ENCODE measurements at places on chromosomes 16 and 17.

GRCh38 chr17:59494757-59495368 lies 70.5 kb upstream of the DHX40 start:
- H3K27ac ChIP-seq = no peak overlapping the region
- peaks cover 14% of the 10 kb centered on the region for H3K4me1 ChIP-seq
- no peak for DNase-seq
- no peaks in the 10 kb centered on the region for H3K36me3 ChIP-seq
- H3K4me3 ChIP-seq = no peak overlapping the region
- H3K27me3 ChIP-seq = no peaks in the 10 kb centered on the region

- no peaks in the 10 kb centered on the region for H3K4me1 ChIP-seq
- H3K4me3 ChIP-seq = no peak overlapping the region
- DNase-seq = no peak
- H3K36me3 ChIP-seq = no peaks in the 10 kb centered on the region
- no peak overlapping the region for H3K27ac ChIP-seq
- H3K27me3 ChIP-seq = peaks cover 48% of the 10 kb centered on the region
These were observed 259.2 kb downstream of the CBLN1 start for GRCh38 chr16:49022351-49022963.

DNA sequence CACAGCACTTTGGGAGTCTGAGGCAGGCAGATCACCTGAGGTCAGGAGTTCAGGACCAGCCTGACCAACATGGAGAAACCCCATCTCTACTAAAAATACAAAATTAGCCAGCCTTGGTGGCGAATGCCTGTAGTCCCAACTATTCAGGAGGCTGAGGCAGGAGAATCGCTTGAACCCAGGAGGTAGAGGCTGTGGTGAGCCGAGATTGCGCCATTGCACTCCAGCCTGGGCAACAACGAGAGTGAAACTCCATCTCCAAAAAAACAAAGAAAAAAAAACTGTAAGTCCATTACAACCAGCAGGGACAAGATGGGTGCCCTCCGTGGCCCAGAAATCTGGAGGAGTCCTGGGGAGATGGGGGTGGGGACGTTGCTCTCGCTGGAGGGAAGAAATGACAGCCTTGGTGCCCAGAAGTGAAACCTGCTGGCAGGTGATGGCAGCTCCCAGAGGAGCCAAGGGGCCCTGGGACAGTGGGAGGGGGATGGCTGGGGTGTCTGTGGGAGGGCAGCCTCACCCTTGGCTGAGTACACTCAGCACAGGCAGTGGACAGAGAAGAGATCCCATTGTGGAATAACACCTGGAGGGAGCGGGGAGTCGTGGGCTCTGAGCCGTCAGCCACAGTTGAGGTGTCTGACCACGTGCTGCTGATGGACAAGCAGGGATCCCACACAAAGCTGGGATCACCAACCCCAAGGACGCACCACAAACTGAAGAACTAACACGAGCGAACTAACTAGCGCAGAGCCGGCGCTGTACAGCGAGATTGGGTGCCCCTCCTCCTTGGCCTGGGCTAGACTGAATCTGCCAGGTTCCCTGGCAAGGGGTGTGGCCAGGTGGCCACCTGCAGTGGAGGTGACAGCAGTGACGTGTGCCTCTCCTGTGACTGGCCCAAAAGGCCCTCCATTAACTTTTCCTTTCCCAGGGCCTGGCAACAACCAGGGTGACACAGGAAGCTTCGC lies 46.9 kb upstream of the BAHCC1 start:
- peaks cover 17% of the 10 kb centered on the region for H3K27me3 ChIP-seq
- no peaks in the 10 kb centered on the region for H3K36me3 ChIP-seq
- DNase-seq = no peak
- H3K4me3 ChIP-seq = no peak overlapping the region
- H3K27ac ChIP-seq = no peak overlapping the region
- H3K4me1 ChIP-seq = peaks cover 40% of the 10 kb centered on the region

DNA sequence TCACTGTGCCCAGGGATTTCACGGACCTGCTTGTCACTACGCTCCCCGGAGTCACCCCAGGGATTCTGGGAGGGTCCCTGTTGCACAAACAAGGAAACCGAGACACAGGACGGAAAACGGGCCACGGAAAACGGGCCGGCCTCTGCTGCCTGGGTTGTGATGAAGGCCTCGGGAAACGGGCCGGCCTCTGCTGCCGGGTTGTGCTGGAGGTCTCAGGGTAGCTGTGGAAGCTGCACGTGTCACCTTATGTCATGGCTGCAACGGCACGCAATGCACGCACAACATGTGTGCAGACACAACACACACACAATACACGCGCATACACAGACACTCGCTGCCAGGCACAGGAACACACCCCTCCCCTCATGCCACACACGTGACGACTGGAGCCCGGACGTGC lies 27.0 kb upstream of the GNG13 start:
- H3K36me3 ChIP-seq = no peaks in the 10 kb centered on the region
- H3K27ac ChIP-seq = no peak overlapping the region
- DNase-seq = no peak
- peaks cover 83% of the 10 kb centered on the region for H3K27me3 ChIP-seq

GRCh38 chr17:74595037-74595750 lies 3.1 kb upstream of the CD300LD start:
- no peak for DNase-seq
- no peak overlapping the region for H3K27ac ChIP-seq
- H3K36me3 ChIP-seq = no peaks in the 10 kb centered on the region
- H3K4me3 ChIP-seq = no peak overlapping the region

GRCh38 chr17:42337442-42337841 lies 49.1 kb downstream of the STAT5A start:
- no peak for DNase-seq
- no peaks in the 10 kb centered on the region for H3K27me3 ChIP-seq
- no peak overlapping the region for H3K4me3 ChIP-seq
- H3K36me3 ChIP-seq = peaks cover 92% of the 10 kb centered on the region
- no peak overlapping the region for H3K27ac ChIP-seq
- H3K4me1 ChIP-seq = peaks cover 19% of the 10 kb centered on the region

DNA sequence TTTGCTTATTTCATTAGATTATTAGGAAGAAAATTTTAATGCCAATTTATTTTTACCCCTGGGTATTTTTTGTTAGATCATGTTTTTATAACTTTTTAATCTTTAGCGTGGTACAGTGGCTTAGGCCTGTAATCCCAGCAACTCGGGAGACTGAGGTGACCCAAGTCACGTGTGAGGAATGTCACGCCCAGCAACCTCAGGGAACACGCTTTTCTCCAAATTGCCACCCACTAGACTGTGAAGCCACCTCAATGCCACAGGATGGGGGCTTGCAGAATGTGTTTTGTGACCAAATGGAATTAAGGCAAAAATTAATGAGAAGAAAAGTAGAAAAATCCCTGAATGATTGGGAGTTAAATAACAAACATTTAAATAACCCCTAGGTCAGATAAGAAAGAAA lies 141.8 kb downstream of the LAT start:
- no peaks in the 10 kb centered on the region for H3K36me3 ChIP-seq
- H3K27ac ChIP-seq = no peak overlapping the region
- DNase-seq = no peak
- H3K4me3 ChIP-seq = no peak overlapping the region

- H3K27ac ChIP-seq = no peak overlapping the region
- peaks cover 40% of the 10 kb centered on the region for H3K4me1 ChIP-seq
- no peak for DNase-seq
- no peak overlapping the region for H3K4me3 ChIP-seq
- H3K27me3 ChIP-seq = no peaks in the 10 kb centered on the region
These were observed 12.0 kb downstream of the GABARAPL2 start for GRCh38 chr16:75578212-75578611.

- no peak overlapping the region for H3K4me3 ChIP-seq
- no peak for DNase-seq
- H3K27me3 ChIP-seq = peaks cover 22% of the 10 kb centered on the region
- H3K27ac ChIP-seq = no peak overlapping the region
- H3K4me1 ChIP-seq = peaks cover 34% of the 10 kb centered on the region
- no peaks in the 10 kb centered on the region for H3K36me3 ChIP-seq
These were observed 8.1 kb downstream of the SERPINF1 start for GRCh38 chr17:1769822-1770477.

DNA sequence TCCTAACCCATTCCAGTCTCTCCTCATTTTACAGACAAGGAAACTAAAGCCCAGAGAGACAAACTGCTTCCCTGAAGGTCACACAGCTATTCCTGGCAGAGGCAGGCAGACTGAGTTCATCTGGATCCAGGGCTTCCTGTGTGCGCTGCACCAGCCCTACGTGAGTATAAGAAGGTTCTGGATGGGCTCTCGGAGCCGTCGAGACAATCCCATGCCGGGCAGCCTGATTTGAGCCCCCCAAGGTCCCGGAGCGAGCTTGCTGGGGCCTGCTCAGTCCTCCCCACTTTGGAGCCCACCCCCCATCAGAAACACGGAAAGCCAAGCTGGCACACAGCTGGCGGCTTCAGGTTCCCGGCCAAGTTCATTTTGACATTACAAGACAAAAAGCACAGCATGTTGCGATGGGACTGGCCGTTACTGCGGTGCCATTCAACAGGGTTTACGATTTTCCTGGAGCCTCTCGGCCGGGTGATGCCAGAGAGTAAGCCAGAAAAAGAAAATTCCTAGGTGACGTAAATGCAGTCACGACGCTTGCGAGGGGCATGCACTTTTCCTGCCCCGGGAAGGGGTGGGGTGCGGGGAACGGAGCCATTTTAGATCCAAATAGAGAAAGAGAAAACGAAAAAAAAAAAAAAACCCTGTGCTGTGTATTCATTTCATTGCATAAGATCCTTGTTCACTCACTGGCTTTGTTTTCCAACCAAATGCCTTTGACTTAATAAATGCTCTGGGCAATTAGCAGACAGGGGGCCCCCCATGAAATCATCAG lies 167.1 kb upstream of the FOXF1 start:
- peak overlapping the region; percentile 45 for H3K4me3 ChIP-seq
- H3K4me1 ChIP-seq = peaks cover 17% of the 10 kb centered on the region
- peaks cover 88% of the 10 kb centered on the region for H3K27me3 ChIP-seq

GRCh38 chr16:11561454-11561805 lies 25.3 kb downstream of the LITAF start:
- H3K27ac ChIP-seq = peak overlapping the region; percentile 65
- H3K4me1 ChIP-seq = peaks cover 58% of the 10 kb centered on the region
- peaks cover 3% of the 10 kb centered on the region for H3K36me3 ChIP-seq
- no peaks in the 10 kb centered on the region for H3K27me3 ChIP-seq
- DNase-seq = no peak

DNA sequence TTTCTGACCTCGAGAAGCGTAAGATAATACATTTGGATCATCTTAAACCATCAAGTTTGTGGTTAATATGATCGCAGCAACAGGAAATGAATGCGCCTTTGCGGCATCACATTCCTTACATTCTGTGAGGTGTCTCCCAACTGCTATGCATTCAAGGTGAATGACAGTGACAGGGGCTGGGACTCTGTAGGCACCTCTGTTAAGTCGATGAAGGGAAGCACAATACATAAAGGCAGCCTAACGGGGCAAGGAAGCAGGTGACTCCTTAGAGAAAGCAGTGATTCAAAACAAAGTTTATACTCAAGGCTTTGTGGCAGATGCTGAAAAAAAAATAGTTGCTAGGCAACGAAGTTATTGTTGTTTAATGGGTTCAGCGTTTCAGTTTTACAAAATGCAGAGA lies 21.6 kb upstream of the EVPL start:
- no peak for DNase-seq
- no peaks in the 10 kb centered on the region for H3K27me3 ChIP-seq
- peaks cover 99% of the 10 kb centered on the region for H3K36me3 ChIP-seq
- H3K4me1 ChIP-seq = peaks cover 7% of the 10 kb centered on the region

DNA sequence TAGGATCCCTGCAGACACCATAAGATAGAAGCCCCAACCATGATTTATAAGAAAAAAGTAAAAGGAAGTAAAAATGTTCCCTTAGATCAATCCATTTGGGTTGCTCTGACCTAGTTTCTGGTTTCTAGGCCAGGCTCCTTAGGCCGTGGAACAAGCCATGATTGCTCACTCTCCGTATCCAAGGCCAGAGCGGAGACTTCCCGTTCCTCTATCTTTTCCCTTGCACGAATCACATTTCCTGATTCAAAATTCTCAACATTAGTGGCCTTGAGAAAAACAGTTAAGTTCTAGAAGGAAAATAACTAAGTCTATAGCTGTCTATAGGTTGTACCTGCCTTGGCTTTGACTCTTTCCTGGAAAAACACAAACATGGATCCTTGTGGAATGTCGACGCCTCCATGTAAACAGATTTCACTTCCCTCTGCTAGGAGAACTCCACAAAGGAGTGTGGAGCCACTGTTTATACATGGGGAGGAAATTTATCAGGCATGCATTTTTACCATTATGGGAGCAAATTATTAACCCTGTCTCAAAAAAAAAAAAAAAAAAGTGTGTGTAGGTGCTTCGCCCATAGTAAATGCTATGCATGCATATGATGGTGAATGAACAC lies 149.6 kb downstream of the ZFHX3 start:
- H3K27ac ChIP-seq = no peak overlapping the region
- no peaks in the 10 kb centered on the region for H3K36me3 ChIP-seq
- H3K4me3 ChIP-seq = no peak overlapping the region
- H3K27me3 ChIP-seq = no peaks in the 10 kb centered on the region

DNA sequence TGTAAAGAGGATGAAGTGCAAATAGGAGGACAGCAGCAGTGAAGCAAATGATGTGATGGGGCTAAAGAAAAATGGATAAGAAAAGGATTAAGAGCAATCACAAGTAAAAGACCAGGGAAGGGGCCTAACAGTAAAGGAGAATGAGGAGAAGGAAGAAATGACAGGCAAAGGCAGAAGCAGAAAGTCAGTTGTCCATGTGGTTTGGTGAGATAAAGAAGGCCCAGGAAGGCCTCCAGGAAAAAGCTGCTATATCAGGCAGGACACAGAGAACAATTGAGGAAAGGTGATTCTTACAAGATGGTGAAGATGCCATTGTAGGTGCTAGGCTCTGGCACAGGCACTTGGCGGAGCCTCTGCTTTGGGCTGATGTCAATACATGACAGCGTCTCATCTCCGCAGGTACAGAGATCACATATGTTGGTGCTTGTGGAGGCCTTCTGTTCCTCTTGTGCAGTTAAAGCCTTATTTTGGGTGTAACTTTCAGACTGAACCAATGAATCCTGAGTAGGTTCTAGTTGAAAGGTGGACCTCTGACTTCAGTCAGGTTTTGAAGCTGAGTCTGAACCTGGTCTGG lies 18.1 kb downstream of the RDM1 start:
- H3K27ac ChIP-seq = no peak overlapping the region
- no peak for DNase-seq
- no peak overlapping the region for H3K4me3 ChIP-seq

DNA sequence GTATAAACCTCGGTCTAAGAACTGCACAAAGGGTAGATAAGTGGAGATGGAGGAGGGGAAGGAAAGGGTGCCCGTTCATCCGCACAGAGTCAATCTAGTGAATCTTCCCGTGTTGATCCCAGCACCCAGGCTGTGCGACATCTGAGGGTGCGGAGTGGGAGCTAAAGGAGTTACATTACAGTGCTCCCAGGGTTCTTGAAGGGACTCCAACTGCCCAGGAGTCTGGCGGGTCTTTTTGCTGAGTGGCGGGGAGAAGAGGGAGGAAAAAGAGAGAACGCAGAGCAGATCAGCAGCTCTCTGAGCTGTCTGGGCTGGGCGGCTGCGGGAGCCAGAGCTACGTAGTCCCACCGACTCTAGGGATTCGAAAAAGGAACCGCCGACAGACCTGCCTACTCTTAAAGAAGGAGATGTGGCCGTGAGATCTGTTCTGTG lies 1.6 kb upstream of the CA10 start:
- H3K4me3 ChIP-seq = no peak overlapping the region
- H3K27ac ChIP-seq = no peak overlapping the region
- H3K27me3 ChIP-seq = peaks cover 77% of the 10 kb centered on the region
- no peaks in the 10 kb centered on the region for H3K36me3 ChIP-seq
